ENCODE measurements at places on chromosomes 11 and 22. TPM values are rescaled to one million over a fixed set of nuclear protein-coding genes. Genes with fewer than 3 reads are reported as not detected.

Gene MAJIN
- total RNA-seq: not detected

DNA sequence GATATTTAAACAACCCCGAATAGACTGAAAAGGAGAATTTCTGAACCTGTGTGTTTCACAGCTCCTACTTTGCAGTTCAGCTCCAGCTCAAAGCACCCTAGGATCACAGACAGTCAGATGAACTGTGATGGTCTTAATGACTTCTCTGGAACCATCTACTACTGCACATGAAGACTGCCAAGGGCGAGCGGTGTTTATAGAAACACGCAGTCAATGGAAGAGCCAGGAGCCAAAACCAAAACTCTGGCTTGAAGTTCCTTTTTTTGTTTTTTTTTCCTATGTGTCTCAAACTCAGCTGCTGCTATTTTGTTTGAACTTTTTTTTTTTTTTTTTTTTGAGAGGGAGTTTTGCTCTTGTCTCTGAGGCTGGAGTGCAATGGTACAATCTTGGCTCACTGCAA lies 382.6 kb upstream of the SYN3 start:
- DNase-seq: no peak

Gene AP1B1
- total RNA-seq: 59.0 TPM

Gene OR5A2
- total RNA-seq: not detected

GRCh38 chr11:115700496-115700895 lies 196.3 kb upstream of the CADM1 start:
- DNase-seq: no peak

GRCh38 chr22:45516163-45516562 lies 13.5 kb downstream of the FBLN1 start:
- DNase-seq: no peak

DNA sequence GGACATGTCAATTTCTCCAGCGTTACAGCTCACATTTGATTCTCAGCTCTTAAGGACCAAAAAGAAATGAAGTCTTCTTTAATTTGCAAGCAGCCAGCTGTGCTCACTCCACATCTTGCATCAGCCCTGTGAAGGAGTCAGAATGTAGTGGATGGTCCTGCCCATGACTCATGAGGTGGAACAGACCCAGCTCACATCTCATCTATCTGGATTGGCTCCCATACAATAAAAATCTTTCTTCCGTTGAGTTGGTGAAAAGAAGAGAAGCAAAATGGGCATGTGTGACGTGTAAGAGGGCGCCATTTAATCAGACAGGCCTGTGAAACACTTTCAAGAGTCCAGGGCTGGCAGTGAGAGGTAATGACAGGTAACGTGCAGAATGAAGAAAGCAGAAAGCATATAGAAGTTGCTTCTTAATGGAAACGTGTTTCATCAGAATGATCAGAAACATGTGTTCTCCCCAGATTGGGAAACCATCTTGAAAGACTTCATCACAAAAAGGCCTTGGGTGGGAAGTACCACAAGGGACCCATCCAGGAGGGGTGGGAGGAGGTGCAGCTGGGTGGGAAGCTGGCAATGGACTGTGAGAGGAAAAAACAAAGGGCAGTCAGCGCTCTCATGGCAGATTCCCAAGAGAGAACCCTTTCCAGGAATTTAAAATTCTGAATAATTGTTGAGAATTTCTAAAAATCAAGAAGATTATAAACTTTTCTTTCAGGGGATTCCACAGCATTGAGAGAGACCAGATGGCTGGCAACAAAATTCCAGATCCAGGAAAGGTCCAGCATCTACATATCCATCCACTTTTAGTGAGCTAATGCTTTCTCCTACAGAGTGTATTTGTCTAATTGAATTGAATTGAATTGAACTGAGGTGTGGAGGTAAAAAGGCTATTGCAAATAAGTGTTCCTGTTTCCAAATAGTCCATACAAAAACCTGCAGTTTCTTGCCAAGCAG lies 57.0 kb downstream of the ETS1 start:
- DNase-seq: peak; percentile 33

Gene PRRG4
- total RNA-seq: 0.34 TPM

DNA sequence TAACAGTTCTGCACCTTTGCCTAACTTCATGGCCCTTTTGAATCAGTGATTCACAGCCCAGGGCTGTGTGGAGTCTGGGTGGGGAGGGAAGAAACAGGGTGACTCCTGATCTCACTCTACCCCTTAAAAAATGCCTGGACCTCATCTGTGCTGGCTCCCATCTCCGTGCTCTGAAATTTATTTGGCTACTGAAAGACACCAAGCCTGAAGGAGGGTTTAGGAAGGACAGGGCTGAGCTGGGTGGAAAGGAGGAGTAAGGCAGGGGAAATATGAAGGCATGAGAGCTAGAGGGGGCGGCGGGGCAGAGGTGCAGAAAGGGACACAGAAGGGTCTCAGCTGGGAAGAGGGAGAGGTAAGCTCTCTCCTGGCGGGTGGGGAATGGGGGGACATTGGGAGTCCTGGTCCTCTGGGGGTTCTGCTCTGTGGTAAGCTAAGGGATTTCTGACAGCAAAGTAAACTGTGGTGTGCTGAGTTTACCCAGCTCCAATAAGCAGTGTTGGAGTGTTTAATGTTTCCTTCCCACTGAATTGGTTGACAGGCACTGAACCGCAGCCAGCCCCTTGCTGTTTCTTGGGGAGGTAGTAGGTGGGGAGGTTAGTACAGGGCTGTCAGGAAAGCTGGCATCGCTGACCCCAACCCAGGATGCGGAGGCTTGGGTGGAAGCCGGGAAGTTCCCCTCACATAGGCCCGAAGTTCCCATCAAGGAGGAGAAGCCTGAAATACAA lies 71.1 kb downstream of the RPUSD4 start:
- no peak for DNase-seq

Gene LPXN
- 139 TPM for total RNA-seq

Gene MMP13
- not detected for total RNA-seq

DNA sequence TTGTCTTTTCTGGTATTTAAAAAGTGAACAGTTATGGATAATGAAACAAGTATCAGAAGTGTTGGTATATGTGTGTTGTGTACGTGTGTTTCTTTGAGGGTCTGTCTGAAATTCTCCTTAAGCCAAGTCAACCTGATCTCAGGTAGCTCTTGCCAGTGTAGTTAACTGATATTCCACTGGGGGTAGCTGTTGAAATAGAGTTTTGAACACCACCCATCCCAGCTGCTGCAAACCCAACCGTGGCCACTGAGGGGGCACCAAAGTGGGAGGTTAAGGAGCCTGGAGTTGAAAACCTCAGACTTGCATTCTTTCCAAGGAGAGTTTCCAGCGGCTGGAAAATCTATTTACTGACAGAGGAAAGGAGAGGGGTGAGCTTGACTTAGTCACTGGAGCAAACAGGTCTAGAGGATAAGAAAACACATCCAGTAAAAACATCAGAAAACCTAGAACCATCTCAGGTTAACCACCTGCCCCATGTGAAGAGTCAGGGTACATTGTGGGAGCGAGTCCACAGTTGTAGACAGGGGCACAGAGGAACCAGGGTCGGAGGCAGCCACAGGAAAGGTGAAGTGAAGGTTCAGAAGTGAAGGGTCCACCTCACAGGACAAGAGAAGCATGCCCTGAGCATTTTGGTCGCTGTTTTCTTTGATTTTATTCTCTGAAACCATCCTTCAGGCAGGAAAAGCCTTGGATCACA lies 8.8 kb upstream of the CUL5 start:
- peak; percentile 56 for DNase-seq

- no peak for DNase-seq
Observed at GRCh38 chr11:97610000-97610399, 1220.2 kb downstream of the JRKL start.

- DNase-seq: no peak
Observed at GRCh38 chr11:31089117-31089516, 280.4 kb downstream of the DCDC1 start.

DNA sequence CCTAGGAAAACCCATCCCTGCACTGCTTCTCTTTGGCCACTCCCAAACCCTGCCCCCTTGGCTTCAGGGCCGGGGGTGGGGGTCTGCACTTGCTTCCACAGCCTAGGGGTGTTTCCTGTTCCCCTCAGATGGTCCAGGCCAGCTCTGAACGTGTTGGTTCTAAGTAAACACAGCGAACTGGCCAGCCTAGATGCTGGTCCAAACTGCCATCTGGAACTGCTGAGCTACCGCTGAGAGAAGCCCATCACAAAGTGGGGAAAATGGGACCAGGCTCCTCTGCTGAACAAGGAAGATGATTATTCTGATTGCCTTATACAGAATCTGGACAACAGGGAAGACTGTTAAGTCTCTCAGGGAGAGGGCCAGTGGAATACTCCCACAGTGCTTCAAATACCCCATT lies 23.5 kb upstream of the YPEL1 start:
- no peak for DNase-seq

GRCh38 chr11:92500453-92500852 lies 275.8 kb downstream of the FAT3 start:
- DNase-seq: no peak

Gene FDXACB1
- total RNA-seq: 7.1 TPM

Gene KCNJ4
- not detected for total RNA-seq

DNA sequence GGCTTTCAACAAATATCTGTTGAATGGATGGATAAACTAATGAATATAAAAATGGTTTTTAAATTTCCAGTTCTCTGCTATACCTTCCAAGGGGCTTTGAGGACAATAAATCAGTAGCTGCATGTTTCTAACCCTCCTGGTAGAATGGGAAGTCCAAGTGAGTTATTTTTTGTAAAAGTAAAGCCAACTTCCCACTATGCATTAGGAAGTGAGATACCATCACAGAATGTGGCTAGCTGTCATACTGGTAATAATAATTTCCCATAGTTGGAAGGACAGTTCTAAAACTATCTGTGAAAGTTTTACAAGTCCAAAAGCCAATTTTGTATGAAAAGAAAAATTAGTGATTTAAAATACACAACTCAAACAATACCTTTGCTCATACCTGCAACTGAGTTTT lies 50.0 kb downstream of the TMEM123 start:
- DNase-seq: no peak

Gene UPK2
- total RNA-seq: 2.2 TPM

Gene UBQLNL
- 0.25 TPM for total RNA-seq

GRCh38 chr11:111298413-111299100 lies at the start of gene POU2AF3:
POU2AF3 (plus strand) TSS chr11:111298546; CDS start chr11:111298582, 36 bp downstream.
- no peak for DNase-seq

- no peak for DNase-seq
Observed at GRCh38 chr22:33299245-33299956, 241.2 kb upstream of the SYN3 start.

Gene CPT1A
- 17.5 TPM for total RNA-seq

GRCh38 chr11:35689081-35689996 lies 26.8 kb downstream of the TRIM44 start:
- DNase-seq: no peak

GRCh38 chr22:17101475-17102296 lies 16.9 kb downstream of the IL17RA start:
- no peak for DNase-seq

Gene KMT5B
- total RNA-seq: 16.9 TPM

Gene OR2D2
- total RNA-seq: not detected

DNA sequence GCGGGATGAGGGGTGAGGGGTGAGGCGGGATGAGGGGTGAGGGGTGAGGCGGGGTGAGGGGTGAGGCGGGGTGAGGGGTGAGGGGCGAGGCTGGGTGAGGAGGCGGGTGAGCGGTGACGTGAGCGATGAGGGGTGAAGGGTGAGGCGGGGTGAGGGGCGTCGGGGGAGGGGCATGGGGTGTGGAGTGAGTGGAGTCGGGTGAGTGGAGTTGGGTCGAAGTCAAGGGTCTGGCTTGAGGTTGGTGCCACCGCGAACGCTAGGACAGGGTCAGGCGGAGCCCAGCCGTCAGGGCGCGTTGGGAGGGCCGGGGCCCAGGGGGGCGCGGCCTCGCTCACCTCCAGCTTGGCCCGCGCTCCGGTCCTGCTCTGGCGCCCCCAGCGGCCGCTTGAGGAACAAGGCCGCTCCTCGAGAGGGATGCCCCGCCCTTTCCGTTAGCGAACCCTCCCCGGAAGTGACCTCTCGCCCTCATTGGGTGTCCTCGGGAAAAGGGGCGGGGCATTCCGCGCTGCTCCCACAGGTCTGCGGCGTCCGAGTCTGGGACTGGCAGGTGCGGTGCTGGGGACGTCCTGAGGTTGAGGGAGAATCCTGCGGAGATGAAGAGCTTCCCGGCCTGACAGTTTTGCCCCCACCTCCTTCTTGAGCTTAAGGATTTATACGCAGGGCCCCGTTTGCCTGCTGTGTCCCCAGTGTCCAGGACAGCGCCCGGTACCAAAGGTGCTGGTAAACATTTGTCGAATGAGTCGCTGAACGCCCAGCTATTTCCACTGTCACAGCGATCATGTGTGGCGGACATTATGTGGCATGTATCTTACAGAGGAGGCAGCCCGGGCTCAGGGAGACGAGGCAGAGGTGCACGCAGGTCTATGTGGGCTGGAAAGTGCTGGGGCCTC lies at the start of gene SYCE3:
Gene SYCE3, minus strand, starts transcription at position 397 of the 890 bp plus-strand sequence. CDS start 6,514 bp downstream, outside the sequence.
- peak; percentile 98 for DNase-seq

Gene ABCG4
- not detected for total RNA-seq

Gene MUC6
- not detected for total RNA-seq

Gene HNRNPUL2
- 54.9 TPM for total RNA-seq

DNA sequence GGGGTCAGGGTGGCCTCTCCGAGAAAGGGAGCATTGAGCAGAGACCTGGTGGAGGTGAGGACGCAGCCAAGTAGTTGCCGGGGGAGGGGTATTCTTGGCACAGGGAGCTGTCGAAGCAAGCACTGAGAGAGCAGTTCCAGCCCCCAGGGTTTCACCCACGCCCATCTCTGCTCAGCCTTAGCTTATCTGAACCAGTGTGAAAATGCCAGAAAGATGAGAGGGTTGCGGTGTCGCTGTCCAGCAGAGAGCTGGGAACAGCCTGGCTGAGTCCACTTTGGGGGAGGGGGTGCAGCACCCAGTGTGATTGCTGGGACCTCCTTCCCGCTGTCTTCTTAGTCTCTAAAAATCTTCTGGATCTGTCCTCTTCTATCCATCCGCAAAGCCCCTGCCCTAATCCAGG lies 123.3 kb upstream of the TBCEL start:
- DNase-seq: no peak

GRCh38 chr22:17919276-17920144 lies 104.9 kb downstream of the MICAL3 start:
- no peak for DNase-seq

GRCh38 chr11:121112498-121113455 lies 11.7 kb downstream of the TECTA start:
- DNase-seq: peak; percentile 57

DNA sequence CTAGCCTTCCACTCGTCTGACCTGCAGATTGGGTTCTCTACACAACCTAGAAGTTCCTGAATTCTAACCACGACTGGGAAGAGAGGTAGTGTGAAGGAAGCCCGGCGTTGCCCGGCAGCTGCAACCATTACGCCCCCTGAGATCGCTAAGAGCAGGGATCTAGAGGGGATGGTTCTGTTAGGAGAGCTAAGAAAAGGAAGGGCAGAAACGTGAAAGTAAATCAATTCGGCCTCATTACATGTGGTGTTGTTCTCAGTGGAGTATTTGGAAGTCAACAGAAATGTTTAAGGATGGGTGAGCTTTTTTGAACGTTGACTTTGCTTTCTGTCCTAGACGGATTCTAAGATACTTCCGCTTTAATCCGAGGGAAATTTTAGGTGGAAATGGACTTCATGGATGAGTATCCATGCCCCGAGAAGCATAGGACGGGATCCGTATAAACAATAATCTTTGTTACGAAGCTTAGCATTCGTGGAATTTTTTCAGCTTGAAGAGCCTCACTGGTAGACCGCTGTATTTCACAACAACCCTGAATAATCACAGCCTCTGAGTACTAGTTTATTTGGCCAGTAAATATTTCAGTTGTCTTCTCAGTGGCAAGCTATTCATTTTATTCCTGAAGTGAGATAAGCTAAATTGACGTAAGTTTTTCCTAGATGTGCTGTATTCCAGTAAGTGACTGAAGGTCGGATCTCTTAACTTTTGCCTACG lies 629 bp downstream of the ATP5MG start:
- no peak for DNase-seq

Gene SLC22A25
- not detected for total RNA-seq

Data from activated CD8-positive, alpha-beta T cell treated with anti-CD3 and anti-CD28 coated beads for 36 hours (primary cell).